Stimulated activated CD4-positive, alpha-beta T cell treated with anti-CD3 and anti-CD28 coated beads, TNF-alpha, amount 100 ng/mL, for 24 hours (primary cell): ENCODE measurements at places on chromosomes 11 and 22.
A peak's percentile ranks its signal among the peaks of the same experiment; 100 is the strongest.

- DNase-seq: no peak
These were observed 856.4 kb upstream of the LRRC4C start for GRCh38 chr11:42315846-42316245.

GRCh38 chr11:128251140-128251539 lies 336.2 kb downstream of the ETS1 start:
- DNase-seq: no peak

GRCh38 chr11:3103076-3103475 lies 45.9 kb upstream of the CARS1 start:
- no peak for DNase-seq

DNA sequence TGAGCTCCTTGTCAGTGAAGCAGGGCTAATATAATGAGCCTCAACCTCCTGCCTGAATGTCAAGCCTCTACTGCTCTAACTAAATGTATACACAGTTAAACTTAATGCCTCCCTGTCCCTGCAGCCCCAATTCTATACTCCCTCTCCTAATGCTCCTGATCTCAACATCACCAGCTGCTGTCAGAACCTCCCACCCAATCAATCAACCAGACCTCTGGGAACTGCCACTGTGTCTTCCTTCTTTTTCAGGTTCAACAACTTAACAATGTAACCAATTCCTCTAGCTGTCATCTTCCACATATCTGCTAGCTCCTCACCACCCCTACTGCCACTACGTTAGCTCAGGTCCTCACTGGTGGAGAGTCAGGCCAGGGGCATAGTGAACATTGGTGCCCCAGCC lies 339.8 kb upstream of the NARS2 start:
- DNase-seq: no peak

GRCh38 chr11:20844630-20845029 lies 175.2 kb downstream of the NELL1 start:
- no peak for DNase-seq

- DNase-seq: no peak
These were observed 167.8 kb upstream of the NARS2 start for GRCh38 chr11:78742430-78742829.

GRCh38 chr11:83957038-83957900 lies 671.1 kb upstream of the CCDC90B start:
- DNase-seq: no peak

DNA sequence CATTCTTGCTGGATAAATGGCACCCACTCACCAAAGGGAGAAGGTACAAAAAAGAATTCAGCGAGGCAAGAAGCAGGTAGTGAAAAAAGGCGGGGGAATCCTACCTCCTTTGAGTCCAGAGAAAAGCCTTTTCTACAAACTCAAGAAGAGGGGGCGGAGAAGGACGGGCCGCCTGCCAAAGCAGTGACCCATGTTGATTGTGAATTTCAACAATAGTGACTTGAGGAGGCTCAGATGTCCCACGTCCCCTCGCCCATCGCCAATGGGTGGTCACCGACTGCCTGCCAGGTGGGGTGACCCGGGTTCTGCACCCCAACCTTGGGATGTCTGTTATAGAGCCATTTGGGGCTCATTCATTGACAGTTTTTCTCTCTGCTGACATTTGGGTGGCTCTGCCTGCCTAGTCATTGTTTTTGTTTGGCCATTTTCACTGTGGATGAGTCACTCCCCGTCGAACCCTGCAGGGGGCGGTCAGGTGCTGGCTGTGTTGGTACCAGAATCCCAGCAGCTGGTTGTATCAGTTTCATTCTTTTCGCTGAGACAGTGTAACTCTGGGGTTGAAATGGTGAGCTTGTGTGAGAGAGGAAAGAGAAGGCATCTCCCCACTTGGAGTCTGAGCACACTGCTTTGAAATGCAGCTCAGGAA lies 163.4 kb upstream of the NCAM1 start:
- DNase-seq: no peak

- no peak for DNase-seq
These were observed 1.4 kb downstream of the NUDT22 start for GRCh38 chr11:64227405-64227956.

GRCh38 chr11:6251120-6251733 lies 8.4 kb upstream of the CCKBR start:
- peak; percentile 54 for DNase-seq

DNA sequence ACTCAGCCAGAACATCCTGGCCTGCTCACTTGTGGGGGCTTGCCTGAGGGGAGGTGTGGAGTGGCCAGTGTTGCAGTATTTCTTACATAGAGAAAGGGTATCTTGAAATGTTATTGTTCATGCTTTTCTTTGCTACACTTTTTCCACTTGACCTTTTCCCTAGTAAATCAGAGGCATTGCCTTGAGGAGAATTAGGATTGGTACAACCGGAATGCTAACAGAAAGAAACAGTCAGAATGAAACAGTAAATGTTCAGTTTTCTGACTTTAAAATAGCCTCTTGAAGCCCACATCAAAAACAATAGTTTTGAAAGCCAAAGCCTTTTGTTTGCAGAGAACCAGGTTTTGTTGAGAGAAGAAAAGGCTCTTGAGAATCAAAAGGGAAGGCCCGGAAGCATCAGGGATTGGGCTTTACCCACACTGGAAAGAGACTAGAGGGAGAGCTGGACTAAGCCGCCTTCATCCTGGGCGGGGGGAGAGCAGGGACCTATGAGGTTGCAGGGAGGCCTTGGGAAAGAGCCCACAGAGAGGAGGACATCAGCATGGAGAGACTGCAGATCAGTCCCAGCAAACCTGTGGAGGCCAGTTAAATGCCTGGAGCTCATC lies 12.4 kb downstream of the ADM start:
- DNase-seq: no peak

DNA sequence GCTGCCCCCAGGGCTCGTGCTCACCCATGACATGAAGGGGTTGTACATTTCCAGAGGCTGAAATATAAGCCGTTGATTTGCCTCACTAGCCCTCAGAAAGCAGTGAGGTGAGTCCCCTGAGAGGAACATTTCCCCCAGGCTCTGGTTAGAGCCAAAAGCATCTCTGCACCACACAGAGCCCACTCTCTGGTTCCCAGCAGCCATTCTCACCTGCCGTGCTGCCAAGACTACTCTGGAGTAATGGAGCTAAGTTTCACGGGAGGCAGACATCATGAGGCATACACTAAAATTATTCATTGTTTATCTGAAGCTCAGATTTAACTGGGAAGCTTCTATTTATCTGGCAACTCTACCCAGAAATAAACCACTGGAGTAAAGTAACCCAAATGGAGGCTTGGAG lies 40.8 kb downstream of the CACNA1I start:
- DNase-seq: no peak

- no peak for DNase-seq
These were observed 18.9 kb upstream of the C11orf96 start for GRCh38 chr11:43923406-43924111.

GRCh38 chr11:17135916-17136683 lies 58.6 kb upstream of the RPS13 start:
- DNase-seq: no peak

GRCh38 chr11:130201026-130201425 lies 41.4 kb downstream of the ST14 start:
- no peak for DNase-seq

DNA sequence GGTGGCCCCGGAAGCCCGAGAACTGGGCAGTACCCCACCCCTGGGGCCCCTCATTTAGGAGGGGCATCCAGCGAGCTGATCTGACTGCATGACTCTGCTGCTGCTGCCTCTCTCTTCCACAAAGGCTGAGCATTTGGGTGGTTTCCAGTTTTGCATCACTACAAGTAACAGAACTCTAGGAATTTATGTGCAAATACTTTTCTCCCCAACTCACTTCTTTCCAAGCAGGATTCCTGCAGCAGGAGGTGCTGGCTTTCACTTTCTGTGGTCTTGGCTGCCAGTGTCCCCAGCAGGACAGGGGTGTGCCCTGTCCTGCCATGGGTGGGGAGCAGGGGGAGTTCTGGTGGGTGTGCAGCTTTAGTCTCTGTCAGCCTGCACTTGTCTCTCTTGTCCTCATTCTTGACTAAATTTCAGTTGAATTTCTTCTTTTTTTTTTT lies 21.2 kb downstream of the UPB1 start:
- no peak for DNase-seq

DNA sequence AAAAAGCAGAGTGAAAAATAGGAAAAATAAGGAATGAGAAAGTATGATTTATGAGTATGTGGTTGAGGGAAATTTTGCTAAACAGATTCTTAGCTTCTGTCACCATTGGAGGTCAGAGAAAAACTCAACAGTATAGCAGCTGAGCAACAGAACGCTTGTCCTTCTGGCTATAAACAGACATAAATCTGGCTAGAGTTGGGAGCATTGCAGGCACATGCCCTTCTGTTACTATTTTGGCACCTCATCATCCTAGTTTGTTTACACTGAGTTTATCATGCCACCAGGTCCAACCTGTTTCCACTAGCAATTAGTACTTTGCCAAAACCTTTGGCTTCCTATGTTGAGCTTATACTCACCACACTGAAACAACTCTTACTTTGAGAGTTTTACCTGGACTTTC lies 6.9 kb downstream of the UBE4A start:
- DNase-seq: no peak

GRCh38 chr22:49815641-49816091 lies 12.0 kb downstream of the BRD1 start:
- no peak for DNase-seq

GRCh38 chr11:66720223-66720898 lies 8.7 kb downstream of the SPTBN2 start:
- no peak for DNase-seq

DNA sequence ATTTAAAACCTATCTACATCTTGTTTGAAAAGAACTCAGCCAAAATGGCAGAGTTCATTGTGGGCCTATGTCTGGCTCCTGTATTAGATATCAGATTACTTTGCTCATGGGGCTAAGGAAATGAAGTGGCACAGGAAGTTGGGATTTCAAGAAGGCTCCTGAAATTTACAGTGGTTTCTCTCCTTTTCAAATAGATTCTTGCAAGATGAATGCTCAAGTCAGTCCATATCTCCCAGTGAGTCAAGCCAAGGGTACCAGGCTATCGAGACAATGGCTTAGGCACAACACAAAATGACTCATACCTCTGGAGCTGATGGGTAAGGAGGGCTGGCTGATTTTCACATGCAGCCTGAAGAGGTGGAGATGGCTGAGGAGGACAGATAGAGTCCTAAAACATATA lies 24.1 kb upstream of the APOA1 start:
- no peak for DNase-seq

DNA sequence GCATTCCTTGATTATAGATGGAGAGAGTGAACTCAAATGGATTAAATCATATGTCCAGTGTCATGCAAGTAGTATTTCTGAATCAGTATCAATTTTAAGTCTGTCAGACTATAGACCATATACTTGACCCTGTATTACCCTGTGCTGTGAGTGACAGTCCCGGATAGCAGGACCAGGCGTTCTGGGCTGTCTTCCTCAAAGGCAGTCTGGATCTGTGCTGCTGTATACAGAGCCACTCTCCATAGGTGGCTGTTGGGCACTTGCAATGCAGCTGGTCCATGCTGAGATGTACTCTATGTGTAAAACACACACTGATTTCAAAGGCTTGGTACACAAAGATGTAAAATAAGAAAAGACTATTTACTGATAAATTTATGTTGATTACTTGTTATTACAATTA lies 294.3 kb downstream of the OPCML start:
- DNase-seq: no peak
